Hippocampal formation (tissue), 2 donors: ENCODE measurements at places on chromosomes 1 and 21.

DNA sequence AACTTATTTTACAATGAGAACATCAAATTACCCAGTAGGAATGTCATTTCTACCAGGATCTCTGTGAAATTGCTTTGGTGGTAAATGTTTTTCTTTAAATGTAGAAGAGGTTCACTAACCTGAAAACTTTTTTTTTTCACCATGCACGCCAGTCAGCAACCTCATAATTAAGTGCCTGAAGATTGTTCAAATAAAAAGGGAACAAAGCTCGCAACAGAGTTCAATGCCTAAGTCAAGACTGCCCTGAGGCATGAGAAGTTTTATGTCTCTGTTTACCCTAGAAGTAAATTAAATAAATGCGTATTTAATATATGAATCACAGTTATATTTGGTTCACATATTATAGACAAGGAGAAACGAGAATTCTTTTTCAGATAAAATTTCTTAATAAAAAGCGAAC is 13.8 kb upstream of the SYDE2 start:
- DNase-seq: no peak

- no peak for DNase-seq
Observed at GRCh38 chr1:155570593-155570990, 8.0 kb upstream of the ASH1L start.

DNA sequence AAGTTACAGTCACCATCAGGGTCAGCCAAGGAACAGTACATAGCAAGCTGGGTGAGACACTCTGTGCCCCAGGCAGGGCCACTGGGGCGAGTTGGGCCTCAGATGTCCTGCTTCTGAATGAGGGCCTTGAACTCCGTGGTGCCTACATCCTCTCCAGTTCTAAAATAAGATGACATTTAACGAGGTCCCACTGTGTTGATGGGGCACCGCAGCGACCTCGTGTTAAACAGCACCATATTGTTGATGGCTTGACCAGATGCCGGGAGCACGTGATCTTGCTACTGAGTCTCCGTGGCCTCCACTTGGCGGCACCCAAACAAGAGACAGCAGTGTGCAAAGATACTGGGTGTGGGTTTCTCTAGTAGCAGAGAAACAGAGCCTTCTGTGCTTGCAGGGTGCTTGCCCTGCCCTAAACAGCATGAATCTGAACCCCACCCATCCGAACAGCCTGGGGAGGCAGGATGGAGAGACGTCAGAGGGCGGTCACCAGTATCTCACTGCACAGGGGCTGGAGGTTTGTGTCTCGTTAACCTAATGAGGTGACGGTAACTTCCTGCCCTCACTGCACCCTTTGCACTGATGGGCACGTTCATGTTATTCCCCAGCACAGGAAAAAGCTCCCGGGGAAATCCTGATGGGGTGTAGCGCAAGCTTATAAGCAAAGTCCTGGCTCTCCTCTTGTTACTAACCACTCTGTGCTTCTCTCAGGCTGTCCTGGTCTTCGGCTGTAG is 324.4 kb downstream of the AJAP1 start:
- DNase-seq: no peak

DNA sequence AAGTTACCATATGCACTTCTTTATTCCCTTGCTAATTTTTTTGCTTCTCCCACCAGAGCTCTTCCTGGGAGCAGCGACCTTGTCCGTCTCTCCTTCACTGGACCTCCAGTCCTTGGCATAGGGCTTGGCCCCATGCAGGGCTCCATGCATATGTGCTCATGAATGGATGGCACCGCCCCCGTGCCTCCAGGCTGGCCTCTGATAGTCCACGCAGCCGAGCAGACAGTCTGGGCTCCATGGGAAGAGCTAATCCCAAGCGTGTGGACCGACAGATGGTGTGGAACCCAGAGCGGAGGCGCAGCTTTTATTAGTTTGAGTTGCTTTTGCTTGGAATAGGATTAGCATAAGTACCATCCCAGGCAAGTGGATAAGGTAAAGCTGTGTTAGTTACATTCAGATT is 41.8 kb downstream of the CDCP2 start:
- peak; percentile 15 for DNase-seq

GRCh38 chr1:245583575-245584330 is 429.0 kb downstream of the KIF26B start:
- DNase-seq: no peak

DNA sequence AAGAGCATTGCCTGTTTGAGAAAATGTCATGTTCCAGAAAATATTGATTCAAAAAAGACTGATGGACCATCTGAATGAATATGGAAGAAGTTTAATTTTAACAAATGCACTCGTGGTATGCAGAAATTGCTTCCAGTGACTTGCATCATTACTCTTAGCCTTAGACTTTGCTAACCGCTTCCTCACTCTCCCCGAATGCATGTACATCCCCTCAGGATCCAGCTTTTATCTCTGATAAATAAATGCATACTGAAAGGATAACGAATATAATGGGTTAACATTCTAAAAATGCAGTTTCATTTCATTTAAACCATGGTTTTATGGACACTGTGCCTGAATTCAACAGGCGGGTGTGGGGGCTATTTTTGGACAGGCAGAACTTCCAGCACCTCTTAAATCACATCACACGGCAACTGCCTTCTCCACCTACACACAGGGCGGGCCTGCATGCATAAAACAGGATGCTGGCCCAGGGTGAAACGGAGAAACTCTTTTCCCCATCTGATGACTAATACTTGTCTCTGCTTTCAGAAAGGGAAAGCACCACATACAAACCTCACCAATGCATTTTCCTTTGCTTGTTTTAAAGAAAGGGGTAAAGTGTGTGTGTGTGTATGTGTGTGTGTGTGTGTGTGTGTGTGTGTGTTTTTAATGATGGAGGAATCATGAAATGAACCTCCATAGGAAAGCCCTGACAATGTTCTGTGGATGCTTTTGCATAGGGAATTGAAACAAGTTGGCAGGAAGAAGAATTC is 48.7 kb downstream of the SPAG17 start:
- DNase-seq: no peak

- DNase-seq: no peak
Observed at GRCh38 chr1:164033782-164034181, 525.2 kb upstream of the PBX1 start.

DNA sequence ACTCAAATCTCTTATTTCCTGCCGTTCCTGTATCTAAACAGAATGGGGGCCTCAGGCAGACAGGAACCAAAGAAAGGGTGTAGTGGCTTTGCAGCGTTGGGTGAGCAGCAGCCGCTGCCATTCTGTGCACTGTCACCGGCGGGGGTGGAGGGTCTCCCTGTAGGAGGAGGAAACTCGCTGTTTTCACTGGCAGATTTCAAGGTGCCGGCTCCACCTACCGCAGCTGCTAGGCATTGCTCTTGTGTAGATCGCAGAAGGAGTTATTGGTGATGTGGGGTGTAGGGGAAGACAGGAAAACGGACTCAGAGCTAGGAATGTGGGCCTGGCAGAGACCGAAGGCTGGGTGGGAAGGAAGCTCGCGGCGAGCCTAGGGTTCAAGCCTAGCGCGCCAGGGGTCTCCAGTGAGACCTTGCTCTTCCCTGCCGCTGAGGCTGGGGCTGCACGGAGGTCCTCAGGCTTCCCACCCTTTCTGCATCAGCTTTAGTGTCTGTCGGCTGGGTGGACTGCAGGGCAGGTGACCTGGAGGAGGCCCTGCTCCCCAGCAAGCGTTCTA is 20.8 kb downstream of the ATP5PO start:
- DNase-seq: peak; percentile 77

- DNase-seq: no peak
Observed at GRCh38 chr1:175176246-175176645, 16.3 kb downstream of the KIAA0040 start.

DNA sequence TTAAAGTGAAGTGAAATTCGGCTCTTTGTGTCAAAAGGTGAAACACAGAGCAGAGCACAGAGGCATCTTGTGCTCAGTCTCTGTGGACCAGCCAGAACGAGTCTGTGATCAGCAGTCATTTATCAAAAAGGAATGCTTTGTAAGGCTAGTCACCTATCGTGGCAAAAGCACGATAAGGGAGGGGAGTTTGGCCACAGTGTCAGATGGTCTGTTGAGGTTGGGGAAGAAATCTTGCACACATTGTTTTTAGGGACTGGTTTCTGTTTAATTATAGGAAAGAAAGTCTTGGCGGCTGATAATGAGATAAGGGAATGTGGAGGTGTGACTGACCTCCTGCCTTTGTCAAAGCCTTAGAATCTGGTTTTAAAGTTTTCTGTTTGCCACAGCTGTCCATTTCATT is 58.2 kb upstream of the KIAA1614 start:
- no peak for DNase-seq

GRCh38 chr1:243944429-243945160 is 94.6 kb upstream of the AKT3 start:
- no peak for DNase-seq

GRCh38 chr1:43396059-43396458 is 6.4 kb downstream of the SZT2 start:
- no peak for DNase-seq
